ENCODE measurements at places on chromosomes 1 and 21.

DNA sequence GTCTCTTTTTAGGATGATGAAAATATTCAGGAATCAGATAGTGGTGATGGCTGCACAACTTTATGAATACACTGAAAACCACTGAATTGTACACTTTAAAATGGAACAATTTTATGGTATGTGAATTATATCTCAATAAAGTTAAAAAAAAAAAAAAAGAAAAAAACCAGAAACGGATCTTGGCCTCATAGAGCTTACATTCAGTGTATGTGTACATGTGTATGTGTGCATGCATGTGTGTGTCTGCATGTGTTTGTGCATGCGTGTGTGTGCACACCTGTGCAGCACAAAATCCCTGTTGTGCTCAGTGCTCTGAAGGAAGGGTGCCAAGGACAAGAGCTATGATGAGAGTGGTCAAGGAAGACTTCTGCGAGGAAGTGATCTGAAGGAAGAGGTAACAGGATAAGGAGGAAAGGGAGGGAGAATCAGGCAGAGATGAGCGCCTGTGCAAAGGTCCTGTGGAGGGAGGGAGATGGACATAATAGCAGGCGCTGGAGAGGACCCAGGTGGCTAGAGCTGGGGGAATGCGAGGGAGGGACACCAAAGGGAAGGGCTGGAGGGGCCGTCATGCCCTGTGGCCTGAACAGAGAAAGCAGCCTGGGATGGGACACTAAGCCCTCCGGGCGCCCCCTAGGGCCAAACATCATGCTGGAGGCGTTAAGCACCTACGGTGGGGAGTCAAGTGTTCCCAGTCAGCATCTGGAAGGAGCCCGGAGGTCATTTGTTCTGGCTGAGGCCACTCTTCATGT lies 25.2 kb downstream of the NKAIN1 start:
- DNase-seq = no peak

- DNase-seq = no peak
These were observed 234.8 kb downstream of the HMCN1 start for GRCh38 chr1:185969028-185969427.

- no peak for DNase-seq
These were observed 3.5 kb downstream of the ERVH48-1 start for GRCh38 chr21:42921927-42922326.

DNA sequence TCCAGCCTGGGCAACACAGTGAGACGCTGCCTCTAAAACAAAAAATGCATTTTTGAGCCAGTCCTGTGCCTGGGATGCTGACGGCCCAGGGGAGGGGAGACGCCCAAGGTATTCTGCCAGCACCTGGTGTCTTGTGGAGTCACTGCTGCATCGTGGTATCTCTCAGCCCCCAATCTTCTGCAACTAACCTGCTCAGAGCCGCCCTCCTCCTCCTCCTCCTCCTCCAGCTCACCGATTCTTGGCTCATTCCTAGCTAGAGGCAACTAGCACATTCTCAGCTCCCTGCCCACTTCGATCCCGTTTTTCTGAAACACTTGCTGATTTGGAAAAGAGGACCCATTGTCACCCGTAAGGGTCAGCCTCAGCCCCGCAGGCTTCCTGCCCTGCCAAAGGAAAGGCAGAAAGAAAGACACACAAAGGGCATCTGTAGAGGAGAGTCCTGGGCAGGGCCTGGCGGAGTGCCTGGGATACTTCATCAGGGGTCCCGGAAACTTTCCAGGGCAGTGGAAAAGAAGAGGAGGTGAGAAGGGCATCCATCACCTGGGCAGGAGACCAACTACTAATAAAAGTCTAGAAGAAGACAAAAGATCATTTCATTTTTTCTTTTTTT lies 20.7 kb downstream of the GPR157 start:
- no peak for DNase-seq

DNA sequence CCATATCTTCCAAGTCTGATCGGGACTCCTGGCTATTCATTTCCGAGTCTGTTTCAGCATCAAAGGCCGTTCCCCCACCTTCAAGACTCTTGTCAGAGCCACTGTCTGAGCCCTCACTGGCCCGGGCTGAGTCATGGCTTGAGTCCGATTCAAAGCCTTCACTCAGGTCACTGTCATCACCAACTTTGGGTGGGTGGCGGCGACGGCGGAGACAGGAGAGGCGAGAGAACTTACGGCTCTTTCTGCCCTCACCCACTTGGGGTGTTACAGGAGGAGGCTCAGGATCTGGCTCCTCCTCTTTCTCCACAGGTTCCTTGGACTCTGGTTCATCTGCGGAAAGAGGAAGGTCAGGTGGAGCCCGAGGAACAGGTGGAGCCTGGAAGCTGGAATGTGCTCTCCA lies 16.6 kb downstream of the SMG5 start:
- no peak for DNase-seq
